ENCODE measurements at places on chromosomes 4 and X. TPM values are rescaled to one million over a fixed set of nuclear protein-coding genes. Genes with fewer than 3 reads are reported as not detected.

CFI gene
- 3.0 TPM for polyA plus RNA-seq

DNA sequence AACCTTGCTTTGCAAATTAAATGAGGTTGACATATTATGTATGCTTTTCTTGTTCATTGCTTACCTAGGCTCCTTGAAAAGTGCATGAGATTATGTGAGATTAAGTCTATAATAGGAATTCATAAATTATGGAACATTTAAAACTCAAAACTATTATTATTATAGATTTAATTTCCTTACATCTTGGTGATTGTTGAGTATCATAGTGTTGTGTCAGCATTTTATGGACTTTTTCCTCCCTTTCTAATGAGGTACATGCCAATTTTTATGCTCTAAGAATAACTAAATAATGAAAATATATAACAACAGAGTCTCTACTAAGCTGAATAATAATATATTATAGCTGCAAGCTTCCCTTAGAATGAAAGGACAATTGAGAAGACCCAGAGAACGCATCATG is 848.8 kb upstream of the AADAT start:
- DNase-seq = no peak

GRCh38 chrX:789096-789495 is 158.5 kb downstream of the SHOX start:
- no peak for DNase-seq

DNA sequence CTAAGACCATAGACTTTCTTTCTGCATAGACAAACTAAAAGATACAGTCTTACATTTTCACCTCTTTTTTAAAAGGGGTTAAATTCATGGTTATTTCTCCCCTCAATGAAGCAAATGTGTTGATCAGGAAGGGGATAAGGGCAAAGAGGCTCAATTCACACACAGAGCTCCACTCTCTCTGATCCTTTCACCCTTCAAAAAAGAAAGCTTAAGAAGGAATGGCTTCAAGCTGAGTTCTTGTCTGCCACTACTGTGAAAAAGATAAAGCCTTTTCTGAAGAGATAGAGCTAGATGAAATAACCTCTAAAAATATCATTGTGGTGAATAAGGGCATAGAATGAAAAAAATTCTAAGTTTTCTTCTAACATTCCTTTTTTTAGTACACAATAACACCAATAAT is 28.3 kb downstream of the SEPSECS start:
- DNase-seq = no peak

TRIM61 gene
- 1.3 TPM for polyA plus RNA-seq

GRCh38 chr4:6969826-6970800 is 60.5 kb downstream of the TBC1D14 start:
- no peak for DNase-seq

DNA sequence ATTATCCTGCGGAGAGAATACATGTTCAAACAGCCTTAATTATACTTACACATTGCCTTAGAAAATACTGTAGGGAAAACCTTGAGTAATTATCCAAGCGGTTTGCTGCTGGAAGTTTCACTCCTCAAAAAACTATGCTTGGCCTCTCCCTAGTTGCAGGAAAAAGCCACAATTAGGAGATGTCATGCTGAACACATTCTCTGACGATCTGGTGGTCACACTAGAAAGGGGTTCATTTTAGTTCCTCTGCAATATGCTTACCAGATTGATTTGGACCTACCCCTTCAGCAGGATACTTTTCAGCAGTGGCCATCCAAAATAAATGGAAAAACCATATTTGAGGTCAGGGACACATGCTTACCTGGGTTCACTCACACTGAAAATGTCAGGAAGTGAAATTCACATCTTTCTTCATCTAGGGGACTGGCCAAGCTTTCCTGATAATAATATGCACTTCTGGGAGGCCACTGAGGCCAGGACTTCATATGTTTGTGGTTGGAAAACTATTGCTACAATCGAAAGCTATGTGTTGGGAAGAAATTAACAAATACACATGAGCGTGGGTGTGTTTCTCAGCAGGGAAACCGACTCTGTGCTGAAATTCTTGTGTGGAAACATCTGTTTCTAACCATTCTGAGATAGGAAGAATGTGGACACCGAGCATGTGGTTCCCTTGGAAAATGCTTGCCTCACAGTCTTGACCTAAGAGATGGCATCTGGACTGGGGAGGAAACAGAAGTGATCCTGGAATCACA is 68.8 kb downstream of the ATXN3L start:
- peak; percentile 95 for DNase-seq

L1CAM gene
- polyA plus RNA-seq = 23.5 TPM

- DNase-seq = no peak
Observed at GRCh38 chr4:25494166-25494565, 117.1 kb downstream of the ANAPC4 start.

ODAPH gene
- polyA plus RNA-seq = not detected

NPFFR2 gene
- polyA plus RNA-seq = not detected

DNA sequence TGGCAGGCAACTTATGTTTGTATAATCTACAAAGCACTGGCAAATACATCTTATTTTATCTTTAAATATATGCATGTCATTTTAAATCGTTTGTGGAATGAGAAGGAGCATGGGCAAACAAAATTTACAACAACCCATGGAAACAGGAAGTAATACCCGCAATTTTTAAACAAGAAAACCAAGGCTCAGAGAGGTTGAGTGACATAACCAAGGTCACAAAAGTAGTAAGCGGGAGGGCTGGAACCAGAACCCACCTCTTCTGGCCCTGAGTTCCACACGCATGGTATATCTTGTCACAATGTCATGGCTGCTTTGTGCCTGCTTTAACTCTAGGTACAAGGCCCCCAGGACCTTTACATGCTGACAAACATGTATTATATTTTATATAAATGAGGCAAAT is 52.9 kb downstream of the SLC7A11 start:
- no peak for DNase-seq

DNA sequence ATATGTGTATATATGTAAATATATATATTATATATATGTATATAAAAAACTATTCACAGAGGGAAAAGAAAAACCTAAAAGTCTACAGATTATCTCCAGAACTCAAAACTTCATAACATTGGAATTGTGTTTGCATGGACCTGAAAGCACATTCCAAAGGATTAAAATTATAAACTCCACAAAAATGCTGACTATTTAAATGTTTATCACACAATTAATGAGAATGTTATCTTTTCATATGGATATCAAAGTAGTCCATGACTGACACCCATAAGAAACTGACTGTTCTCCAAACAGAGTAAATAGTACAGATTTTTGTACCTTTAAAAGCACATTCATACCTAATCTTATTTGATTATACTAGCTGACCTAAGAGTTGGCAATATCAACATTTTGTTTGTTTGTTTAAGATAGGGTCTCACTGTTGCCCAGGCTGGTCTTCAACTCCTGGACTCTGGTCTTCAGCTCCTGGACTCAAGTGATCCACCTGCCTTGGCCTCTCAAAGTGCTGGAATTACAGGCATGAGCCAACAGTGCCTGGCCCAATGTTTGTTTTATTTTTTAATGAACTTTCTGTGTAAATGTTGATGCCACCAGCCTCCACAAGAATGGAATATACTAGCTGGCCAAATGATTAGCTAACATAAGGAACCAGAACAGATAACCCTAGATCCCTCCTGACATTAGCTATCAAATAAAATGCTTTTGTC is 50.0 kb downstream of the SLC39A8 start:
- DNase-seq = no peak

- DNase-seq = no peak
Observed at GRCh38 chr4:121720109-121720508, 23.3 kb upstream of the ANXA5 start.

- DNase-seq = no peak
Observed at GRCh38 chr4:82629238-82630000, 67.6 kb upstream of the TMEM150C start.

- peak; percentile 39 for DNase-seq
Observed at GRCh38 chr4:89549907-89550306, 242.3 kb upstream of the GPRIN3 start.

DNA sequence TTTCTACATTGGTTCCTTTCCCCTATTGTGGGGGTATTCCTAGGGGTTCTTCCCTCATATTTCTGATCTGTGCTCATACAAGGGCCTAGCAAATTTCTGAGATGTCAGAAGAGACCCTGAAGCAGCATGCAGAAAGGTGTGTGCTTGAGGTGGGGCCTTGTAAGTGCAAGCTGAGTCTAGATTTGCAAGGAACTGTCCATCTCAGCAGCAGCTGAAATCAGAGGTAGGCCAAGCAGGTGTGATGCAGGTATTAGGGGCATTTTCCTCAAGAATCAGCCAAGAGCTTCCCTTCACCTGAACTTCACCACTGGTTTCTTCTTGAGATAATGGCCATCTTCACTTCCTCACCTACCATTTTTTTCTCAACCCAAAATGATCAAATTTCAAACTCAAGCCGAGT is 45.1 kb downstream of the ASB9 start:
- no peak for DNase-seq

- no peak for DNase-seq
Observed at GRCh38 chrX:150148749-150149672, 210.7 kb upstream of the EOLA2 start.

USP17L11 gene
- not detected for polyA plus RNA-seq

GRCh38 chr4:169239221-169239905 is 31.4 kb downstream of the SH3RF1 start:
- DNase-seq = no peak

GRCh38 chrX:132488819-132489577 is at the start of gene MBNL3:
Gene MBNL3, minus strand, starts transcription at chrX:132489038. Its CDS starts 49,427 bp downstream, at chrX:132439611.
- no peak for DNase-seq

DNA sequence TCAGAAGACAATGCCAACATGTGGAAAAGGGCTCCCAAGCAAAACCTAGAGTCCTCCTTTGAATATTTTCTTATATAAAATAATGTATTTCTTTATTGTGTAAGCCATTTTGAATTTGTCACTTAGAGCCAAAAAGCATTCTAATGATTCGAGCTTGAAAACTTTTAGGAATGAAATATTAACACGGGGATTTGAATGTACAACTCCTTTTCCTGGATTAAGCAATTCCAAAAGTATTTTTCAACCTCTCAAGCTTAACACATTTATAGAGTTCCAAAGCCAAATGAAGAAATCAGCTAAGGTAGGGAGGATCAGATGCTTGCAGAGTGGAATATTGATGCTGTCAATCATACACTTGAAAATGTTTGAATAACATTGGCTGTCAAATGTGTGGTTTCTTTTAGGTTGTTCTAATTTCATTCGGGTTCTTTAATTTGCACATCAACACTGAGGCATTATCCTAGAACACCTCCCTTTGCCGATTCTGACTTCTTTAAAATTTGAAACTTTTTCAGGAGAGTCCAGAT is 67.2 kb upstream of the ETNPPL start:
- no peak for DNase-seq

DNA sequence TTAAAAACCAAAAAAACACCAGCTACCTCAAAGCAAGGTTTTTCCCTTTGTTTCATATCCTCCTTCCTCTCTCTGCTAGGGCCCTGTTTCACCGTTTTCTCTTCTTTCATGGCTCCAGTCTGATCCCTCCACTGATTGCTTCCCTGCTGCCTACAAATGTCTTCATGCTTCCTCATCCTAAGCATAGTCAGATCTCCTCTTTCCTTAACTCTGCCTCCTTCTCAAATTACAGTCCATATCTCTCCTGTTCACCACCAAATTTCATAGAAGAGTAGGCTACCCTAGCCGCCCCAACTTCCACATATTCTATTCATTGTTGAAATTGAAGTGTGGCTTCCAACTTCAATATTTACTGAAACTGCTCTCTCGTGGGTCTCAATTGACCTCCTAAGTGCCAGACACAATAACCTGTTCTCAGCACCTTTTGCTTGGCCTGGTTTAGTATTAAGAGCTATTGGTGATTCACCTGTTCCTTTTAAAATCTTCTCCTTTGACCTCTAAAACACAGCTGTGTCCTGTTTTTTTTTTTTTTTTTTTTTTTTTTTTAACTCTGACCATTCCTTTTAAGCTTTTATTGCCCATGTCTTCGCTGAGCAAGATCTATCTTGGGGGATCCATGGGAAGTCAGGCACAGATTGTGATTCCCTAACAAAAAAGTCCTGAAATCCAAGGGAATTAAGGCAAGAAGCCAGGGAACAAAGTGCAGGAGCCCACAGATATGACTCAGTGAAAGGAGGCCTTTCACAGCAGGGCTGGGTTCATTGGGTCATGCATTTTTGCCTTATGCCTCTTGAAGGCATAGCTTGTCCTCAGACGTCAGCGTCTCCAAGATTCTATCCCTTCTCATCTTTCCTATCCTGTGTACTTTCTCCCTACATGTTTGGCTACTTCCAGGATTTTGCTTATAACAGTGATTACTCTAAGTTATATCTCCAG is 85.4 kb downstream of the RPS3A start:
- DNase-seq = no peak

MAGEC3 gene
- 0.06 TPM for polyA plus RNA-seq

DNA sequence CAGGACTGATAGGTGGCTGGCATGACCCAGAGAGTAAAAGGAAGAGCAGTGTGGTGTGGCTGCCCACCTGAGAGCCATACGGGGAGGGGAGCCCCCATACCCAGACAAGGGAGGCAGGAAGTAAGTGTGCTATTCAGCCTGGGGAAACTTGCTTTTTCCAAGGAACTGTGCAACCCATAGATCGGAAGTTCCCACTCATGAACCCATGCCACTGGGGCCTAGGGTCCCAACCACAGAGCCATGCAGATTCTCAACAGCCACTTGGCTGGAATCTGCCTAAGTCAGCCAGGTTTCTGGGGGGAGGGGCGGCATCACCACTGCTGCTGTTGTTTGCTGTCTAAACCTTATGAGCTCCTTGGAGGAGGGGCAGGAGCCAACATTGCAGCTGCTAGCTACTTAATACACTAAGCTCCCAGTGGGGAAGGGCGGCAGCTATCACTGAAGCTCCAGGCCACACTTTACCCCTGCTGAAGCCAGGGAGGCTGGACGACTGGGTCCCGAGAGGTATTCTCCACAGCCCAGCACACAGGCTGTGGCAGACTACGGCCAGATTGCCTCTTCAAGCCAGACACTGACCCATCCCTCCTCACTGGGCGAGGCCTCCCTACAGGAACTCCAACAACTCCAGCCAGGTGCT is 410.4 kb downstream of the INPP4B start:
- DNase-seq = no peak

PSAPL1 gene
- not detected for polyA plus RNA-seq

- no peak for DNase-seq
Observed at GRCh38 chr4:20831746-20832145, 131.5 kb downstream of the PACRGL start.

ARAP2 gene
- not detected for polyA plus RNA-seq
